Iris pigment epithelial cell (primary cell): ENCODE measurements at places on chromosomes 1 and 21.
A peak's percentile ranks its signal among the peaks of the same experiment; 100 is the strongest.

DNA sequence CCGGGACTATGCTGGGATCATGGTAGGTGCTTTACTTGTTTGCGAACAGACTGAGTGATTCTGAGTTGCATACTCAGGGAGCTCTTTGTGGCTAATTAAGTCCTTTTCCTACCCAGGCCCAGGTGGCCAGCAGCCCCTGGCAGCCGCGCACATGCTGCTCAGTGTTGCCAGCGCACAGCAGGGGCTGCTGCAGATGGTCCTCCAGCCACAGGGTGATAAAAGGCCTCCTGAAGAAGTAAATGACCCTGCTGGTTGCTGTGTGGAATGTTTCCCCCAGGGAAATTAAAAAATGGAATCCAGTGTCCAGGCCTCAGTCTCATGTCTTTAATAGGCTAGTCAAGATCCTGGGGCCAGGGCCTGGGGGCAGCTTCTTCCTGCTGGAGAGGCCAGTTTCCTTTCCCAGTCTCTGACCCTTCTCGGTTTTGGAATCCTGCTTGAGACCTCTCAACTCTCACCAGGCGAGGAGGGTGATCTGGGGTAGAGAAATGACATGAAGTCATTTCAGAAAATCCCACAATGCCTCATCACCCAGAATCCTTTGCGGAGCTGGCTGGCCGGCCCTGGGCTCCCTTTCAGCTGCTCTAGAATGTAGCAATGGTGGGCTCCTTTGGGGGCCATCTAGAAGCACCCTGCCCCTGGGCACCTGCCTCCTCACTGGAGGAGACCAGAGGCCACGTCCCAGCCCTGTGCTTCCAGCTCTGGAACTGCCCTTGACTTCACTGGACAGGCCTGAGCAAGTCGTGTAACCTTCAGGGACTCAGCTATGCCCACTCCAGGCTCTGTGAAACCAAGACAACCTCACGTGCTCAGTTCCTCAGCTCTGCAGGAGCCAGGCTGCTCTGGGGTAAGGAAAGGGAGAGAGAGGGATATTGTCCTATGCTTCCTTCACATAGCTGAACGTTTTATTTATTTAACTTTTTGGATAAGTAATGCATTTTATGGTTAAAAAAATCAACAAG, 131.4 kb downstream of the MRPS6 start:
- DNase-seq = no peak

DNA sequence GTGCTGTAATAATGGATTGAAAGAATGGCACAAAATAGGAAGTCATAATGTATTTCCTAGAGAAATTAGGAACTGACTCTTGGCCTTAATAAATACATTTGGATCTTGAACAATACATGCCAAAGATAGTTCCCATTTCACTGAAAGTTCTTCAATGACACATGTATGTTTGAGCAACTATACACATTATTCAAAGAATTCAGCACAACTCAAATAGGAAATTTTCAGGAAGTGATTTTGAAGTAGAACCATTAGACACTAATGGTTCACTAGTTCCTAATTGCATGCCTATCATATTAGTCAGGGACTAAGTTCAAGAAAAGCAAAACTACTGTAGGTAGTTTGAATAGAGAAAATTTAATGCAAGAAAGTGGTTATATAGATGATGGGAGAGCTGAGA, 404.7 kb downstream of the LMO4 start:
- no peak for DNase-seq

DNA sequence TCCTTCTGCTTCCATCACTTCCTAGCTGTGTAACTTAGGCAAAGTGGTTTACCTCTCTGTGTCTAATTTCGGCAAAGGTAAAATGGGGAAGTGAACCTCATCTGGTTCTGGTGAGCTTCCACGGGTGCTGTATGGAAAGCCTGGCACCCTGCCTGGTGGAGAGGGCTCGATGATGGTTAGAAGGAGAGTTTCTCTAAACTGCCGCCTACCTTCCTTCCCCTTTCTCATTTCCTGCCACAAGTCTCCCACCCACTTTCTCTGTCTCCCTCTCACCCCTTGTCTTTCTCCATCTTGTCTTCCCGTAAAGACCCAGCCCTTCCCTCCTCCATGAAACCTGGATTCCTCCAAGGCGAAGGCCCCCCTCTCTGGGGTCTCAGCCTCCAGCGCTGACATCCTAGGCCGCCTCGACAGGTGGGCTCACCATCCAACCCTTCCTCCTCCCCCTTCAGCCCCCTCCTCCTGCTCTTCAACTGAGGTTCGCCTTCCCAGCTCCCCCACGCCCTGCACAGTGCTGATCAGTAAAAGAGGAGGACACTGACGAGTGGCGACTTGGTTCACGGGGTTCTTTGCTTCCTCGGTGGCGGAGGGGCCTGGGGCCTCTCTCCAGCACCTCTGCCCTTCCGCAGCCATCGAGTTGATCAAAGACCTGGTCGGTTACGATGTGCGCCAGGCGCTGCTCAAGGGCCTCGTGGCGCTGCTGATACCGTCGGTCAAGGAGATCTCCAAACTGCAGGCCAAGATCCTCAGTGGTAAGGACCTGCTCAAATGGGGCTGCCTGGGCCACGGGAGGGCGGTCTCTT, 7.3 kb downstream of the RNU5D-1 start:
- no peak for DNase-seq

DNA sequence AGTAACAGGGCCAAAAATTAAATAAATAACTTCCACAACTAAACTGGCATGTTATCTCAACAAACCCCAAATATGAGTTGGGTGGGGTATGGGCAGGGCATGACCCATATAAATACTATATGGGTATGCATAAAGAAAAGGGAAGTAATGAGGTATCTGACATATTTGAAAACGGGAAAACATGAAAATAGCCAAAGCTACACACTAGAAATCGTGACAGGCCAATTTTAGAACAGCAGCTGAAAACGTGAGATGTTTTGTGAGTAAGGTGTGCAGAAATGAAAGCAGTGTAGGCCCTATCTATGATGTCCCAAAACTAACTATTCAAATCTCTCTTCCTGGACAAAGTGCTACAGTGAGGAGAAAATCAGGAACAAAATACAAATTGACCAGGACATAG, 537.9 kb upstream of the NR5A2 start:
- DNase-seq = no peak

GRCh38 chr1:168085401-168085872, 51.3 kb downstream of the GPR161 start:
- DNase-seq = no peak

DNA sequence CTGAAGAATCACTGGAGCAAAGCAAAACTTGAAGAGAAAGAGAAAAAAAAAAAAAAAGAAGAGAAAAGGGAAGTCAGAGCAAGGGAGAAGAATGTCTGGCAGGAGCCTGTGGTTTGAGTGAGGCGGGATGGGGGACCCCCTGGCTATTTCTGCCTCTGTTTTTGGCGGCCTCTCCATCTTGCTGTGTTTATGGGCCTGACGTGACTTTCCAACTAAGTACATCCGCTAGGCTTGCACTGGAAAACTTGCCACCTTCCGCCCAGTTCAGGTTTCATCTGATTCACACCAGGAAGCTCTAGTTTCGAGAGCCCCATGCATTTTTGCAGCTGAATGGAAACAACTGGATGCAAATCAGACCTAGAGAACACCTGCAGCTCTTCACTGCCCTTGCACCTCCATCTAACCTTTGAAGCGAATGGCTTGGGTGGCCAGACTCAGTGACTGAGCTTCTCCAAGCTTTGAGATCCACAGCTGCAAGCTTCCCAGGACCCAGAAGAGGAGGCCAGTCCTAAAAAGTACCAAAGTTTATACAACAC, 28.0 kb downstream of the TBX15 start:
- DNase-seq = no peak

GRCh38 chr21:42542196-42542595, 28.5 kb downstream of the SLC37A1 start:
- DNase-seq = no peak

- no peak for DNase-seq
These were observed at the start of gene KCNJ10 for GRCh38 chr1:160069460-160070231. Gene KCNJ10 (minus strand): TSS chr1:160070160. CDS start chr1:160042532, 27,628 bp downstream.

GRCh38 chr21:18608226-18608625, 204.6 kb upstream of the TMPRSS15 start:
- DNase-seq = no peak

- no peak for DNase-seq
These were observed 4.2 kb downstream of the PROK1 start for GRCh38 chr1:110455151-110455550.

- DNase-seq = peak; percentile 98
These were observed 7.7 kb downstream of the ZBTB21 start for GRCh38 chr21:42002421-42002958.

- DNase-seq = no peak
These were observed 202.0 kb downstream of the MATN1 start for GRCh38 chr1:30521261-30521865.

DNA sequence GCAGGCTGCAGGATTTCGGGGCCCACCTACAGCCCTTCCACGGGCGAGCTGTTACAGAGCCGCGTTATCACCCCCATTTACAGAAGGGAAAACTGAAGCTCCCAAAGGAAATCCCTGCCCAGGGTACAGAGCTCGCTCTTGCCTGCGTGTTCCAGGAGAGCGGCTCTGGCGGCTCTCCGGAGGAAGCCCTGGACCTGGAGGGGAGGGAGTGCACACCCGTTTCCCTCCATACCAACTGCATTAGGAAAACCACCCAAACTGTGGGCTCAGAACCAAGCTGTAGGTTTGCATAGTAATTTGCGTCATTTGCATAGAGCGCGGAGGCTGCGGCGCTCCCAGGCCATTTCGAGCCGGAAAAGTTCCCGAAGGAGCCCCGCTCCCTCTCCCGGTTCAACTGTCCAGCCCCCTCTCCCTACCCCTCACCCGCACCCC, 24.7 kb upstream of the ADGRB2 start:
- peak; percentile 67 for DNase-seq

DNA sequence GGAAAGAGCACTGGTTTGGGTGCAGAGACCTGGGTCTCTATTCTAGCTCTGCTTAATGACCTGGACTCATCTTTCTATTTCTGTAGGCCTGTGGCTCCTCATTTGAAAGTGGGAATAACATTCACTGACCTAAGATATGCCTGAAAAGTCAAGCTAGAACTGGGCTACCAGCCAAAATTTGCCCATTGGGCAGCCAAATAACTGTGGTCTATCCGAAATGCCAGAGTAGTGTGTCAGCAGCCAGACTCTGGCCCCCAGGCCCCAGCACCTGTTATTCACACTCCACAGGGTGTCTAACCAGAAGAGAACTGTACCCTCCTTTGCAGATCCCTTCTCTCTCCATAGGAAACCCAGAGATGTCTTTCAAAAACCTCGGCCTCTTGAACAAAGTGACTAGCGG, 12.6 kb downstream of the DAB1 start:
- DNase-seq = peak; percentile 45

- DNase-seq = peak; percentile 41
These were observed 20.8 kb upstream of the GBP1 start for GRCh38 chr1:89085781-89086180.

DNA sequence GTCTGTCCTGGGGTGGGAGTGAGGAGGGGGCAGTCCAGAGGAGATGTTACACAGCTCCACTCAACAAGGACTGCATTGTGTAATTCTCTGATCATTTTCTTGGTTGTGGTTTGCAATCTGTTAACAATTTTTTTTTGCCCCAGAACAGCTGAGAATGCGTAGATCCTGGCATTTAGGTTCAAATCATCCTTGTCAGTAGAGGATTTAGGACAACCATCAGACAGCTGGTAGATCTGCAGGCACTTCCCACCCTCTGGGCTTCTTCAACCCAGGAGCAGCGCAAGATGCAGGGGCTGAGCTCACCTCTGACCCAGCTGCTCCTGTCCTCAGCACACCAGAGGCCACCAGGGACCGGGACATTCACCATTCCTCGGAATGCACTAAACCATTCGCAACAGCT, 13.5 kb downstream of the BCAR3 start:
- DNase-seq = peak; percentile 59

DNA sequence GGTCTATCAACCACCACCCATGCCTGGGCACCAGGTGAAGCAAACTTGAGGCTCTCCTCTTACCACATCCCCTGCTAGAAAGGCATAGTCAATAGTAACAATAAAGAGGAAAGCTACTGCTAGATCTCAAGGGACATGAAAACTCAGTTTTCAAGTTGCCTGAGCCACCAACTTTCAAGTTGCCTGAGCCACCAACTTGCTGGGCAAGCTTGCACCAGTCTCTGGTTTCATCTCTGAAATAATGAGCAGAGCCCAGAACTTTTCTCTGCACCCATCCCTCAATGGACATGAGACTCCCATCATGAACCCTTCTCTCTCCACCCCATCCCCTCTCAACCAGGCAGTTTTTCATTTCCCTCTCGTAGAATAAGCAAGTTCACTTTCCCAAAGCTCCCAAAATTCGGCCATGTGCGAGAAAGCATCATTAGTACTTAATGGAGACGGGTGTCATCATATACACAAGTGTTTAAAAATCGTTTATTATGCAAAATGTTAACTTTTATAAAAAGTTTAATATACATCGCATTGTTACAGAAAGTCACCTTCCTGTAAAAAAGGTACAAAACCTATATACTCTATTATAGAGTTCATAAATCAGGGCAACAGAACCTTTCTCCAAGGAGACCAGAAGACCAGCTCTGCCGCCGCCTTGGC, 1.7 kb downstream of the ID3 start:
- DNase-seq = no peak

- no peak for DNase-seq
These were observed 25.5 kb downstream of the UCK2 start for GRCh38 chr1:165852871-165853270.

GRCh38 chr1:15493869-15494390, 18.0 kb downstream of the CELA2B start:
- DNase-seq = no peak
